Fibroblast of mammary gland (primary cell): ENCODE measurements at places on chromosomes 3 and 15.

DNA sequence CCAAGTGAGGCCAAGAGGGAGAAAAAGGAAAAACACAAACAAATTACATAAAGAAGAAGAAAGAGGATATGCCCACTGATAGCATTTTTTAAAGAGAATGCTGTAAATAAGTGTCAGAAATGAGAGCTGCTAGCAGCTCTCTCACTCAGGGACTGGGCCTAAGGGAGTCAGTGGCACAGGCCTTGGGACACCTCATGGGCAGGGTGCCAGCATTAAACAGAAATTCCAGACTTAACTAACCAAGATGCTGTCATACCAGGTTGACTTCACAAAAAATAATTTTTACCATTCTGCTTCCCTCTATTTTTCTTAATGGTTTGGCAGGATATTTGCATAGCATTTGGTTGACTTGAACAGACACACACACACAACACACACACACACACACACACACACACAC is 92.3 kb upstream of the ADAMTSL3 start:
- no peak for DNase-seq

DNA sequence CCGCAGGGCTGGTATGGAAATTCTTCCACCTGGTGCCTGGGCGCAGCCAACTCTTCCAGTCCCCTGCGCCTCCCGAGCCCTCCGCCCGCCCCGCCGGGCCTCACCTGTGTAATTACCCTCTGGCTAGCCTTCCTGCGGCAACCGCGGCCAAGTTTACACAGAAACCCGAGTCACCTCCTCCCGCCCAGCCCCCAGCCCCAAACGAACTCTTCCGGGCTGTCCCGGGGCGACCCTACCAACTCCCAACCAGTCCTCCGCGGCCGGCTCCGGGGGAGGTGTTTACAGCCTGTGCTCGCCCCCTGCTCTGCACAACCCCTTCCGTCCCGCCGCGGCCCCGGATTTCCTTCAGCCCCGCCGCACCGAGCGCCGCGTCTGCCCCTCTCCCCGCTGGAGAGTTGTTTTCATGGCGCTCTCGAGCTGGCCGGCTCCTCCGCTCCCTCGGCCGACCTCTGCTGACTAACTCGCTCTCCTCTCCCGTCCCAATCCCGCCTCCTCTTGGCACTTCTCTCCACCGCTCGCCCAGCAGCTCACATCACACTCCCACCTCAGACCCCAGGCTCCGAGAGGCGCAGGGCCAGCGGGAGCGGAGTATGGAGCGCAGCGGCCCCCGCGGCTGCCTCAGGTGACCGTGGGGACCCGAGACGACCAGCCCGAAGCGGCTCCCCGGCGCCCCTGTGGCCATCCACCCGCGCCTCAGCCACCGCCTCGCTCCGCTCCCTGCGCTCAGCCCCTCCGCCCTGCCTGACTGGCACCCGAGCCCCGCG is 538 bp downstream of the ATOSA start:
- peak; percentile 66 for DNase-seq

DNA sequence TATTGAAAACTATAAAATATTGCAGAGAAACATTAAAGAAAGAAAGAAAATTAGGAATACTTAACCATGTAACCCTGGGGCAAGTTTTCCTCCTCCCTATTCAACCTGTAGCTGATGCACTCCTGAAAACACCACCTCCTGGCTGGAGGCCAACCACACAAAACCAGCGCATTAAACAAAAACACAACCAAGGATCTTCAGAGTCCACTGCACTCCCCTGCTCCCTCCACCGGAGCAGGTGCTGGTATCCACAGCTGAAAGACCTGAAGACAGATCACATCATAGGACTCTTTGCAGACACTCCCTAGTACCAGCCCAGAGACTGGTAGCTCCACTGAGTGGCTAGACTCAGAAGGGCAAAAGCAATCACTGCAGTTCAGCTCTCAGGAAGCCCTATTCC is 13.6 kb upstream of the ADAMTS17 start:
- DNase-seq, result no peak

DNA sequence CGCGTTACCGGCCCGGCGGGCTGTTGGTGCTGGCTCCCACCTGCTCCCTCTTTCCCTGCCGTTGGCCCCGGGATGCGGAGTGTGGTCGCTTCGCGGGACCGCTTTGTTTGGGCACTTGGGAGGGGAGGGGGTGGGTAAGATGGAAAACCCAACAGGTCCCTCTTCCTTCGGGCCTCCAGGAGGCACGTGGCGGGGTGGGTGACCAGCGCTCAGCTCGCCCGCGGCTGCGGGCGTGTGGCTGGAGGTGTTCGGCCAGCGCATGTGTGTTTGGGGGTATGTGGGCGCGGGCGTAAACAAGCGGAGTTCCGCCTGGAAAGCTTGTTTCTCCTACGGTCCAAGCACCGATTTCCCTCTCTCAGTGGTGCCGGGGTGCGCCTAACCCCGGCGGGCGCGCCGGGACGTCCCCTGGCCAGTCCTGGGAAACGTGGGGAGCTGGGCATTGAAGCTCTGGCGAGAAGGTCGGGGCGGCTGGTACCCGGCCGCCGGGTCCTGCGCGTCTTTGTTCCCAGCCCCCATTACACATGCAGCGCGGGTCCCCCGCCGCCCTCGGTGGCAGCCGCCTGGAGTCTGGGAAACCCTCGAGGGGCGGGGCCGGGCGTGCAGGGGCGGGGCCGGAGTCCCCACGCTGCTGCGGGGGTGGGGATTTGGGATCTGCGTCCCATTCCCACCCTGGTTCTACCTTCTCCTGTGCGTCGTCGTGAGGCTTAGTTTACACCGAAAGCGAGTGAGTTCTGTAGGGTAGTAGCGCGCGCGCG is 1.4 kb downstream of the ACVR2B start:
- peak; percentile 19 for DNase-seq

DNA sequence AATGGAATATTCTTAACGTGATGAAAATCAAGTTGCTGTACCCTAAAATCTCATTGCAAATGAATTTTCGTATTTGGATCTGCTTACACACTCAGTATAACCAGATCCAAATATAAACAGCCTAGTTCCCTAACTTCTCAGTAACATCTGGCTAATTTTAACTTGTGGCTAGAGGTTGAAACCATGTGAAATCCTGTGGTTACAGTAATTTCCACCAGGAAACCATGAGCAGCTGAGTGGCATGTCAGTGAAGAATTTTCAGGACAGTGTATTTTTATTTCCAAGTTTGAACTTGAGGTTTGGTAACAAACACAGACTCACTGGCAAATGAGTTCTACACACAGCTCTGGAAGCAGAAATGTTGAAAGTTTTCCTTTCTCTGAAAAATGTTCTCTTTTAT is 754.1 kb downstream of the NR2F2 start:
- DNase-seq, result peak; percentile 1

DNA sequence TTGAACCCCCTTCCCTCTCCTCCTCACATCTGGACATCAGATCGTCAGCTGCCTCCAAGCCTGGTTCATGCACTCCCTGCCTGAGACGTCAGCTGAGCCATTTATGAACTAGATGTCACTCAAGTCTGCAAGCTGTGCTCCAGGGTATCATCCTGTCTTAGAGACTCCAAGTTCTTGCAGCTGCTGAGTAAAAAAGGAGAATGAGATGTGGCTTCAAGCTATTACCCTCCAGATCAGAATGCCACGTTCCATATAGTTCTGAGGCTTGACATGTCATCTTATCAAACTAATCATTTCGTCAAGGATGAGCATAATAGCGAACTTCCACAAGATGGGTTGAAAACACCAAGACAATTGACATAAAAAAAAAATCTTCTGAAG is 766.3 kb downstream of the TBL1XR1 start:
- DNase-seq, result no peak

DNA sequence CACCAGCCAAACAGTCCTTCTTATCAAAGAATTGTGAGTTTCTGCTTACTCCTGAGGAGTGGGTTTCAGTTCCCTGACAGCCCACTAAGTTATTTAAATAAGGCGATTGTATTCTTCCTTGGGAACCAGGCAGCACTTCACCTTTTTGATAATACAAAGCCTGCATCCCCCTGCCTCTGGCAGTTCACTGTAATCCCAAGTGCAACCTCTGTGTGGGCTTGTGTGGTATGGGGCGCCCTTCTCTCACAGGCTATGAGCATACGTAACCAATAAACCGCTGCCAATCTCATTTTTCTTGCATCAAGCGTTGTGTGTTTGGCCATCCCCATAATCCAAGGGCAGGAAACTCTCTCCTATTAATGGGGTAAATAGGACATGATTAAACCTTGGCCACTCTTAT is 1025.6 kb downstream of the NSUN3 start:
- DNase-seq, result no peak

GRCh38 chr3:153785901-153786300 is 335.3 kb upstream of the ARHGEF26 start:
- no peak for DNase-seq

DNA sequence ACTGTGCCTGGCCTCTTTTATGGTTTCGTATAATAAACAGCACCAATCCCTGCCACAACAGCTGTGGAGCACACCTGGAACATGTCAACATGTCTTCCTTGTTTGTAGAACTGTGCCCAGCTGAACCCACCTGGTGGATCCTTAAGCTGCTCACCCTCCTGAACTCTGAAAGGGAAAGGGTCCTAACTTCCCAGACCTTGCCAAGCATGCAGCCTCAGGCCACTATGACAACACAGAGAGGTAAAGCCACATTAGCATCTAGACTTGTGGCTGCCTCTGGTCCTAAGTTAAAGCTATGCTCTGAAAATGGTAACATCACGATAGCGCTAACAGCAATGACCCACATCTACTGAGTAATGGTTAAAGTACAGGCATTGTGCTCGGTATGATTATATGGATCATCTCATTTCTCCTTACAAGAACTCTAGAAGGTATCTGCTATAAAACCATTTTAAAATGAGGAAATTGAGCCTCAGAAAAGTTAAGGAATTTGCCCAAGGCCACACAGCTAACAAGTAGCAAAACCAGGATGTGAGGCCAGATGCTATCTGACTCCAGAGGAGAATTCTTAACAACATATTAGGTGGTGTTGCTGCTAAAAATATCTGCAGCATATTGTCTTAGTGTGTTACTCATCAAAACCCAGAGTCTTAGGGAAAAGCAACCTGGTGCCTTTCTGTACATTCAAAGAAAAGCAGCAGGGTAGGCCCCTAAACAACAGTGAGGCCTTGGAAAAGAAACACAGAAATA is 23.1 kb upstream of the HERC1 start:
- peak; percentile 21 for DNase-seq

DNA sequence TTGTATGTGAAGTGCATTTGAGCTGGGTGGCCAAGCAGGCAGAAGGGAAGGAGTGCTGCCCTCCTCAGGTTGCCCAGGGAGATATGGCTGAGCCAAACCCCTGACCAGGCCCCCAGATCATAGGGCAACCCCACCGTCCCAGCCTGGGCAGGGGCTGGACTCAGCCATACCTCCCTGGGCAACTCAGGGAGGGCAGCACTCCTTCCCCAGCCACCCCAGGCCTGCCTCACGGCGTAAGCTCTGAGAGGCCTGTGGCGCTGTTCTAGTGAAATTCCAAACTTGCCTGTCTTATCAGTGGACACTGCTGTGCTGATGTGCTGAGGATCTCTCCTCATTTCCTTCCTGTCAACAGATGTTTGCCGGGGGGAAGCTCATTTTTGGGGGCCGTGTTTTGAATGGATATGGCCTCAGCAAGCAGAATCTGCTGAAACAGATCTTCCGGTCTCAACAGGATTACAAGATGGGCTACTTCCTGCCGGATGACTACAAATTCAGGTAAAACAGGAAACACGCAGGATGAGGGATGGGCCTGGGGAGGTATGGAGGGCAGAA is 57.6 kb upstream of the FGD5 start:
- no peak for DNase-seq

- DNase-seq, result no peak
Observed at GRCh38 chr3:171255236-171255806, 204.9 kb downstream of the TNIK start.

GRCh38 chr3:130948001-130948773 is 54.3 kb downstream of the ATP2C1 start:
- DNase-seq, result no peak

- no peak for DNase-seq
Observed at GRCh38 chr15:64810497-64811326, 14.7 kb downstream of the PIF1 start.

DNA sequence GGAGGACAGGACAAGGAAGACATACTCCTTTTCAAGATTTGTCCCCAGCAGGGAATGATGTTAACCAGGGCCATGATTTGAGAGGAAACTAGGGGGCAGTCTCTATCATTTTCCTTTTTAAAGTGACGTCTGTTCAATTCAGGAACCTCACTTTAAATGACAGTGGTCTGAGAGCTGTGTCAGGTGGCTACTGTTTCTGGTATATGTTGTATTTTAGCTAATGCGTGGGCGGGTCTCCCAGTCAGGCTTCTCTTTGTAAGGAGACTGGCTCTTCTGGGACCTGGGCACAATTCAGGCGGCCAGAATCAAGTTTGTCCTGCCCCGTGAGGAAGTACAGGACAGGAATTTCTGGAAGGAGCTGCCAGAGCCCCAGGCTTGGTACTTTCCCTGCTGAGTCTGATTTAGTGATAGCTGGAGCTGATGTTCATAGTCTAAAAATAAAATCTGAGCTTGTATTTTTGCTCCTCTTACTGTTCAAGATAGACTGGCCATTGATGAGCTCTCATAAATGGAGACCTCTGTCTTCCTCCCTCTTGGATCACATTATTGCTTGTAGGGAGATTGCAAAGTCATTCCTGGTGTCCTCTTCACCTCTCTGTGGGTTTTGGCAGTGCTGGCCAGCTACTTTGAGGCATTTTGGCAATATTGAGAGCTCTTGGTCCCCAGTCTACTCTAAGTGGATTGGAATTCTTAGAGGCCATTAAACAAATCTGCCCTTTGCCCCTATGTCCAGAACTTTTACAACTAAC is 25.6 kb downstream of the SQOR start:
- DNase-seq, result peak; percentile 57

GRCh38 chr3:156688632-156689452 is 14.5 kb downstream of the TIPARP start:
- DNase-seq, result no peak
